LHCN-M2 (cell line): ENCODE measurements at places on chromosomes 2 and 18.

- no peak for DNase-seq
Measured at GRCh38 chr18:45034179-45034578, 353.5 kb downstream of the SETBP1 start.

DNA sequence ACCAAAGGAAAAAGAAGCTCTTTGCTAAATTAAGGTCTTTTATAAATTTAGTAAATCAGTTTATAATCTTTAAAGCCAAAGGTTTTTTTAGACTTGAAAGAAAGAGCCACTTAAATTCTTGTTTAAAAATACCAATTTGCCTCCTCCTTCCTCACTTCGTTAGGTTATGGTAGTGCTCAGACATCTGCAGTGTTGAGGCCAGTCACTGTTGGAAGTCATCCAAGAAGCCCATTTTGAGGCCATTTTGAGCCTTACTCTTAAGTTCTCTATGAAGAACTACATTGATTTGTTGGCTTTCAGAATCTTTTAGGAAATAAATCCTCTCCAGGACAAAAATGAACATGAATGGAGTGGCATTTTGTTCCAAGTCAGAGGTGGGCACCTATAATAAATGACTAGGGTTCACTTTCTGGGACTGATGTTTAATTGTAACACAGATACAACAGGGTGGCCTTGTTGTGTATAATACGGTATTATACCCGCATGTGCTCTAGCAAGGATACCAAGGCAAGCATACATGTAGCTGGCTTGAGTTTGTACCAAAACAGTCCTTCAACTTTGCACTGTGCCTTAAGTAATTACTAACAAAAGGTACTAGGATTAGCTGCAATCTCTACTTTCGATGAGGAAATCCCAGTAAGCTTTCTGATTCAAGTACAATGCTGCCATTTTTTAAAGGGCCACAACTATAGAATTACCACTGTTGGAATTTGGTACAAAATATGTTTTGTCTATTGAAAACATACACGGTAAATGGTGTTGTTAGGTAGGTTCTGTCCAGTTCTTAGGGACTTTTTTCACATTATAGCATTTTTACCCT lies 22.8 kb downstream of the SLC66A3 start:
- no peak for DNase-seq

- DNase-seq, result no peak
Measured at GRCh38 chr2:83827618-83828017, 631.5 kb downstream of the SUCLG1 start.

GRCh38 chr2:134402410-134402809 lies 148.5 kb downstream of the MGAT5 start:
- peak; percentile 84 for DNase-seq
